ENCODE measurements at places on chromosomes 11 and 22.
A peak's percentile ranks its signal among the peaks of the same experiment; 100 is the strongest.

DNA sequence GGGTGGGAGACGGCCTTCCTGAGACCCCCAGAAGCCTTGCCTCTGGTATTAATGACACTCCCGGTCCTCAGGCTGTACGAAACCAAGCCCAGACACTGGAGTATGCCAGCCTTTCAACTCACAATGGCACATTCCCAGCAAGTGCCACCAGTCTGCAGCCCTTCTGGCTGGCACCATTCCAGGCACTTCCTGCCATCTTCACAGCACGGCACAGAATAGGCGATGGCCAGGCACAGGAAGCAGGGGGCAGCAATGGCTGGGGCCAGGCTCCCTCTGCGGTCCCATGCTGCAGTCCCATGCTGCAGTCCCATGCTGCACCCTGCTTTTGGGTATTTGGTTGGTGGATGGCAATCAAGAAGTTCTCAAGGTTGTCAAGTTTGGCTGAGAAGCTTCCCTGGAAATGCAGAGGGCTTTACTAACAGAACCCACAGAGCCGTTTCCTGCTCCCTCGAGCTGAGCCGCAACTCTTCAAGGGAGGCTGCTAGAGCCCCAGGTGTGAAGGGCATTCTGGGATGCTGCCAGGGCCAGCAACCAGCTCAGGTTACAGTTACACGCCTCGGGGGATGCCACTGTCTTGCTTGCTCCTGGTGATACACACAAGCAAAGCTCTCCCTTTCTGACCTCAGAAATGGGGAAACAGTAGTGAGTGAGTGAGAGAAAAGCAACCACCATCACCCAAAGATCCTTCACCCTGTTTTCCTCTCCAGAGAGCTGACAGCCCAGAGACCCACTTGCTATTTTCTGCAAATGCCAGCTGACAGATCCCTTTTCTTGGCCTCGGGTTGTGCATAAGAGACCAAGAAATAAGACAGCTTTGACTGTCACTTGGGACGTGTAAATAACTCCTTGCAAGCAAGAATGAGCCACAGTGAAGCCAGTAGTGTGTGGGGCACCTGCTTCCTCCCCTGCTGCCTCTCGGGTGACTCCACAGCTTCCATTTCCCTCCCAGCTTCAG lies 23.9 kb downstream of the LRFN4 start:
- DNase-seq: no peak

- DNase-seq: no peak
These were observed 7.3 kb downstream of the KCNE3 start for GRCh38 chr11:74460065-74460464.

DNA sequence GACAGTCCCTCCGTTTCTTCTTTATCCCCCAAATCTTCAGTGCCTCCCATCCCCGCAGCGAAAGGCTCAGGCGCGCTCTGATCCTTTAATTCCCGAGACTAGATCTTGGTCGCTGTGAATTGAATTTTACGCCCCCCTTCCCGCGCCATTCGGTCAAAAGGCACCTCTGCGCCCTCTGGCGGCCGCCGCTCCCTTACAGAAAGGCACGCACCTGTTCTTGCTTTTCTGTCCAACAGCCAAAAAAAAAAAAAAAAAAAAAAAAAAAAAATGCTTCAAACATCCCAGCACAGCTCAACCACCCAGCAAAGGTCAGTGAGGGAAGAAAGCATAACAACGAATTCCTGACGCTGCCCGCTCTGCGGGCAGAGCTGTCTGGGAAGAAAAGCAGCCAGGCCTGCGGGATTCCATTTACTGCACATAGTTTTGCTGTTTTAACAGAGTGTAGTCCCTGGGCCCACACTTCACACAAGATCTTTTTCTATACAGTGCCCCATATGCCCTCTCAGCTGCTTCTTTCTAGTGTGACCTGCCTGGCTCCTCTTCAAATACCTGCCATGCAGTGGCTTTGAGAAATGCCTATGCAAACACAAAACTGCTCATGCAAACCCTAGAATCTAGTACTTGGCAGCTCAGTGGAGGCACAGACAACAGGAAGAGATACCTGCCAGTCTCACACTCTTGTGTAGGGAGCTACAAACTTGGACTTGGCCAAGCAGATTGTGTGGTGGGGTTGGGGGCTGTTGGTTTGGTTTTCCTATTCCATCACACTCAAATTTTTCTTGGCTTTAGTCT lies 1.3 kb upstream of the ESAM start:
- DNase-seq: peak; percentile 76

DNA sequence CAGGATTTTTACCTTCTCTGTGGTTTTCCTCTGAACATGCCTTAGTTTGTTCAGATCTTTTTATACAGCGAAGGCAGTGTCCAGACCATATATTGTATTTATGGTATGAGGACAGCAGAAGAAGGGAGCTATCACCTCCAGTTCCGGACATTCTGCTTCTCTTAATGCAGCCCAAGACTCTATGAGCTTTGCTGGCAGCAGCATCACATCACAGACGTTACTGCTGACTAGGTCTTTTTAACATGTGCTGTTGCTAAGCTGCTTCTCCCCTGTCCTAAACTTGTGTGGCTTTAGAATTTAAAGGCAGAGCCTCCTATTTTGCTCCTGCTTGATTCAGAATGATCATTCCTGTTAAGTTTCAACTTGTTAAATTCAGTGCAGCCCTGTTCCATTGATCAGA lies 13.4 kb downstream of the MICAL2 start:
- no peak for DNase-seq

Measured in activated T-helper 9 cell treated with anti-CD3 and anti-CD28 coated beads, Interleukin-2, amount 50 U/mL, for 16 hours (primary cell).